ENCODE measurements at places on chromosomes 11 and 22.
A peak's percentile ranks its signal among the peaks of the same experiment; 100 is the strongest.

GRCh38 chr11:111347002-111347722, 31.9 kb downstream of the POU2AF1 start:
- H3K36me3 ChIP-seq, result no peaks in the 10 kb centered on the region
- H3K4me1 ChIP-seq, result no peaks in the 10 kb centered on the region
- H3K27ac ChIP-seq, result no peak overlapping the region
- no peak overlapping the region for H3K4me3 ChIP-seq
- H3K27me3 ChIP-seq, result peaks cover 13% of the 10 kb centered on the region
- DNase-seq, result no peak

GRCh38 chr22:28480000-28480715, 199.5 kb downstream of the TTC28 start:
- H3K27ac ChIP-seq, result no peak overlapping the region
- peaks cover 3% of the 10 kb centered on the region for H3K4me1 ChIP-seq
- peak; percentile 27 for DNase-seq
- no peaks in the 10 kb centered on the region for H3K27me3 ChIP-seq
- H3K4me3 ChIP-seq, result no peak overlapping the region

GRCh38 chr22:23119494-23120414, 22.0 kb downstream of the RSPH14 start:
- no peak overlapping the region for H3K27ac ChIP-seq
- no peak for DNase-seq
- no peak overlapping the region for H3K4me3 ChIP-seq
- H3K27me3 ChIP-seq, result no peaks in the 10 kb centered on the region

- H3K4me1 ChIP-seq, result no peaks in the 10 kb centered on the region
- no peak overlapping the region for H3K27ac ChIP-seq
- no peak overlapping the region for H3K4me3 ChIP-seq
- DNase-seq, result no peak
- no peaks in the 10 kb centered on the region for H3K36me3 ChIP-seq
- H3K27me3 ChIP-seq, result peaks cover 16% of the 10 kb centered on the region
Observed at GRCh38 chr11:95363708-95364107, 132.7 kb upstream of the SESN3 start.

- H3K4me3 ChIP-seq, result no peak overlapping the region
- H3K27ac ChIP-seq, result no peak overlapping the region
- peaks cover 10% of the 10 kb centered on the region for H3K4me1 ChIP-seq
- DNase-seq, result no peak
- no peaks in the 10 kb centered on the region for H3K27me3 ChIP-seq
Observed at GRCh38 chr11:128055576-128056217, 531.7 kb downstream of the ETS1 start.
